ENCODE measurements at places on chromosomes 5 and 9.

DNA sequence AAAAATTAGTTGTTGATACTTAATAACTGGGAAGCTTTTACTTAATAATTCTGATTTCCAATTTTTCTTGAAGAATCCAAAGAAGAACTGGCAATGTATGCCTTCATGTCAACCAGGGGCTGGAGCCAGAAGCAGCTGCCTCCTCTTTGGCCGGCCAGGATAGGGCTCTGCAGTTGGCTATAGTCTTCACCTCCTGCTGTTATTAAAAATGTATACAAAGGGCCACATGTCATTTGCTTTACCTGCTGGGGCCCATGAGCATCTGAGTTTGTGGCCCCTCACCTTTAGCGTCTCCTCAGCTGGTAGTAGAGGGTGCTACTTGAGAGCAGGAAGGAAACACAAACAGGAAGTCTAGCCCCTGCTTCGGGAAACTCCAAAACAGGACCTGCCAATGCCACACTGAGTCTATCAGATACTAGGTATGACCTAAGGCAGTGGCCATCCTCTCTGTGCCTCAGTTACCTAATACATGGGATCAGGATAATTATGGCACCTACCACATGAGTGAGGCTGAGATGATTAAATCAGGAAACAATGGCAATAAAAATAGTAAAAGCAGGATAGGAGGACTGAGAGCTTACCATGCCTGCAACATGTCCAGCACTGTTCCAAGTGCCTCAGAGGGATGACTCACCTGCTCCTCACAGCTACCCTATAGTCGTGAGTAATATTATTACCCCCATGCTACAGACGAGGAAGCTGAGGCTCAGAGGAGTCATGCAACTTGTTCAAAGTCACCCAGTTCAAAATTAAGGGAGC lies 21.3 kb downstream of the CCDC69 start:
- DNase-seq: no peak

DNA sequence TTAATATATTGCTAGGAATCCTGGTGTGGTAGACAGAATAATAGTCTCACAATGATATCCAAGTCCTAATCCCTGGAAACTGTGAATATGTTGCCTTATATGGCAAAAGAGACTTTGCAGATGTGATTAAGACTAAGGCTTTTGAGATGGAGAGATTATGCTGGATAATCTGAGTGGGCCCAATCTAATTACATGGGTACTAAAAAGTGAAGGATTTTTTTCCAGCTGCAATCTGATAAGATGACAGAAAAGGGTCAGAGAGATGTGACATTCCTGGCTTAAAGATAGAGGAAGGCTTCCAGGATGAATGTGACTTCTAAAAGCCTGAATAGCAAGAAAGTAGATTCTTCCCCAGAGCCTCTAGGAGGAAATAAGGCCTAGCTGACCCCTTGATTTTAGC lies 80.7 kb upstream of the MPDZ start:
- no peak for DNase-seq

- DNase-seq: no peak
Observed at GRCh38 chr9:116027951-116028350, 125.6 kb upstream of the PAPPA start.

DNA sequence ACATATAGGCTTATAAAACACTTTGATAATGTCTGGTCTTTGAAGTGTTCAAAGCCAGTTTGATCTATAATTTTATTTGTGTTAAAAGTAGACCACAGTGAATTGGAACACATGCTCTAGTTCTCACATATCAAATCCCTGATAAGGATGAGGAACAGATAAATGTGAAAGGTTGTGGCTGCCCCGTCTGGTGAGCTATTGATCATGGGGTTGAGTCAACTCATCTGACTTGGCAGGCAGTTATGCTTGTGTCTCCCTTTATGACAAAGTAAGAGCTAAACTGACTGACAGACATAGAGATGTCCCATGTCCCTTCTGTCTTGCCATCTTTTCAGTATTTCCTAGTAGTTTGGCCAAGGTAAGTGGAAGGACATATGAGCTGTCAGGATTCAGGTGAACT lies 2.9 kb upstream of the ERMP1 start:
- DNase-seq: no peak

DNA sequence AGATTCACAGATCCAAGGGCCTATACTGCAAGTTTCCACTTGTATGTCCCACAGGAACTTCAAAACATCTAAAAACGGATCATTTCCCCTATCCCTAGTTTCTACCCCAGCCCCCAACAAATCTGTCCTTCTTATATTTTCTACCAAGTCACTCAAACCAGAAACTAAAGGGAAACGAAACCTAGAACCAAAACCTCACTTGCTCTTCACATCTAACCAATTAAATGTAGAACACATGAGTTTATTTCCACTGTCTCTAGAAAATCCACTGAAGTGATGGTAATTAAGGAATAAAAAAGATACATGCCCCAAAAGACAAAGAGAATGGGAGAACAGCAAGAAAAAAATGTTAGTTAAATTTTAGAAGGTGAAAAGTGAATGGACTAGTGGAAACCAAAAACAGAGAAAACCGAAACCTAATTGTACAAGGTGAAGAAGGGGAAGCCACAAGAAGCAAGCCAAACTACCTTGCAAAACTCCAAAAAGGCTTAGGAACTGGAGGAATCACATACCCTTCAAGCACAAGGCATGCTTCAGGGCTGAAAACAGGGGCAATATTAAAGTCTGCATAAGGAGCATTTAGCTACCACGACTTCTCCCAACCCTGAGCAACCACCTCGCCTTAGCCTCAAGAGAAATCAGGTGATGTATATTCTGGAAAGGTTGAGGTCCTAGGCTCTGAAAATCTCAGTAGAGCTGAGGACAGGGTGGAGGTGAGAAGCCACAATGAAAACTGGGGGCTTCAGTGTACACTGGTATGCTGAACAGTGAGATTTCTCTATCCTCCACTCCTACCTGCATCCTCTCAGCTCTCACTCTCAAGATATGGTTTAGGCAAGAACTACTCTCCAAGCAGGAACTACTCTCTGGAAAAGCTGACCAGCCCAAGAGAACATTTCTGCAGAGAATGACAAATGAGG lies 11.1 kb downstream of the SMU1 start:
- DNase-seq: no peak
